ENCODE measurements at places on chromosomes 13 and 19.

DNA sequence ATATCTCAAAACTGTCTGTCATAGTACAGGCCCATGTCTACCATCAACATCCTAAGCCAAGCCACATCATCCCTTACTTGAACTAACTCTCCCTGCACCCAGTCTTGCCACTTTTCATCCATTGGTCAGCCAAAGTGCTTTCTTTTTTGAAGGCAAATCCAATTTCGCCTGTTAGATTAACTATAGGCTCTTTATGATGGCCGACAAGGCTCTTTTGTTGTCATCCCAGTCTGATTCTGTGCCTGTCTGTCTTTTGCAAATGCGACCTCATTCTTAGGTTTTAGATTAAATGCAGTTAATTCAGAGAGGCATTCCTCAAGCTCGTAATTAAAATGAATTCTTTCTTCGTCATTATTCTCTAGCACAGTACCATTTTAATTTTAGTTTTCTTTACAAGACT, 148.3 kb downstream of the HS6ST3 start:
- DNase-seq = no peak

- no peak for DNase-seq
Observed at GRCh38 chr13:79874396-79875360, 393.7 kb downstream of the NDFIP2 start.

- DNase-seq = no peak
Observed at GRCh38 chr13:82878536-82878935, 1003.7 kb downstream of the SLITRK1 start.

- DNase-seq = no peak
Observed at GRCh38 chr19:33405553-33406461, 32.3 kb downstream of the CEBPG start.

DNA sequence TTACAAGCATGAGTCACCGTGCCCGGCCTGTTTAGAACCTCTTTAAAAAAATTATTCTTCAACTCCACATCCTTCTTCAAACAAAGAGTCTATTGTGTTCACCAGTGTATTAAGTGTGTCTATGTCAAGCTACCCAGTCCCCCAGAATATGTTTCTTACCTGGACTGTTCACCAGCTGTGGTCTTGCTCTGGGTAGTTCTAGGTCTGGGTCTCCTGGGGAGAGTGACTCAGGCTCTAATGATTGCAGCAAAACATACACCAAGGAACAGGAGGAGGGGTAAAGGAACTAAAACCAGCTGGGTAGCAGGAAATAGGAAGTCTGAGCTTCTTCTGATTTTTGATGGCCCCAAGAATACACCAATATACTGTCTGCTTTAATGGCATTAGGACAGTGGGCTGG, at the start of gene FPR1:
Gene FPR1, minus strand, starts transcription at position 224 of the 400 bp plus-strand sequence. CDS start 4,884 bp downstream, outside the sequence.
- no peak for DNase-seq

DNA sequence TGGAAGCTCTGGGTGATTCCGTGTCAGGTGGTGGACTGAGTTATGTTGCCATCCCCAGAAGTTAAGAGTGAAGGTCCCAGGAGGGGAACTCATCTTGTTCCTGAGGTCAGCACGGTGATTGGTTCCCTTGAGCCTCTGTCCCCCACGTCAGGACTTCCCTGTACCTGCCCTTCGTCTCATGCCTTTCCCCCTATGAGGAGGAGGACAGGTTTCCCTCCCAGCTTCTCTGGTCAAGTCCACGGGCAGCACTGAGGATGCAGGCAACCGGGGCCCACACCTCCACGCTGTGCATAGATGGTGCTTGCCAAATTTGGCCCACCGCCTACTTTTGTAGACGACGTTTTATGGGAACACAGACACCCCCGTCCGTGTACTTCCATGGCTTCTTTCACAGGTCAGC, 42.7 kb downstream of the TEX29 start:
- DNase-seq = no peak

DNA sequence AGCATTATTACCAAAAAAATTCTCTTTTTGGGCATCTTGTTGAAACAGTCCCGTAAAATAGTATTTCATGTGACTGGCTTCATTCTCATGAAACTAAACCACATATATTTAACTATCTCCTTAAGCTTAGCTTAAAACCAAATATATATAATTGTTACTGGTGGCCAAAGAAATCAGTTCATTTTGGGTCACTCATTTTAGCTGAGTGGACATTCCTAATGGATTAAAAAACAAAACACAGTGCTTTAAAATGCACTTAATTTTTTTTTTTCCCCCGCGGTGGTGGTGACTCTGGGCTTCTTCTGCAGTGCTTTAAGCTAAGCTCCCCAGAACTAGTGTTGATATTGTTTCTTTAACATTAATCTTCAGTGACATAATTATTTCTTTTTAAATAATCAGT, 540.1 kb downstream of the GPC6 start:
- DNase-seq = no peak

GRCh38 chr19:41811036-41811435, 14.6 kb downstream of the CEACAM3 start:
- no peak for DNase-seq

DNA sequence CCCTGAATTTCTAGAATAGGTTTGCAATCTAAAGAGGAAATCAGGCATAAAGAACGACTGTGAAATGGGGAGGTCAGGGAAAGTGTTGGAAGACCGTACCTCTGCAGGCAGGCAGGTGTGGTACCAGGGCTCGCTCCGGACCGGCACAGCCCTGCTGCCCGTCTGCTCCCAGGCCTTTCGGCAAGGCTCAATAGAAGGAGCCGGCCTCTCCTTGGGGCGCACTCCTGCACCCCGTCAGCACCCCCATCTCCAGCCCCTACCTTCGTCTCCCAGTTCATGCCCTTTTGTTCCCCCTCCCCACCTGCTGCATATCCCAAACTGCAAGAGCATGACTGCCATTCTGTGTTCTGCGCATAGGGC, 139.8 kb upstream of the SOX1 start:
- no peak for DNase-seq

GRCh38 chr13:42494157-42494556, 79.8 kb upstream of the TNFSF11 start:
- no peak for DNase-seq

DNA sequence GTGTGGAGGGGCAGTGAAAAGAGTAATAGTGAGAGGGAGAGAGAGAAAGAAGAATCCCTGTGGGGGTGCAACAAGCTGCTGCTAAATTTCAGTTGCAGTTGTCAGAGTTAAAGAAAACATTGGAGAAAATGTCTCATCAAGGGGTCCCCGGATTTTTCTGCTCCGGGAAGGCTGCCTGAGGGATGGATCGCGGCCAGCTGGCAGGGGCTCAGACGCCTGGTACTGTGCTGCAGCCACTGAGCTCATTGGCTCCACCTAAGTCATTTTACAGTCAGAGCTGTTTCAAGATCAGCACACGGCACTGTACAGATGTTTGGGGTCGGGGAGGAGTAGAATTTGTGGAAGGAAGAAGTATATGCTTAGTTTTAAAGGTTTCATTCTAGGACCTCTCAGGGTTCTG, 106.2 kb downstream of the SHISA2 start:
- no peak for DNase-seq

- no peak for DNase-seq
Observed at GRCh38 chr13:46675016-46675415, 121.9 kb downstream of the ESD start.

DNA sequence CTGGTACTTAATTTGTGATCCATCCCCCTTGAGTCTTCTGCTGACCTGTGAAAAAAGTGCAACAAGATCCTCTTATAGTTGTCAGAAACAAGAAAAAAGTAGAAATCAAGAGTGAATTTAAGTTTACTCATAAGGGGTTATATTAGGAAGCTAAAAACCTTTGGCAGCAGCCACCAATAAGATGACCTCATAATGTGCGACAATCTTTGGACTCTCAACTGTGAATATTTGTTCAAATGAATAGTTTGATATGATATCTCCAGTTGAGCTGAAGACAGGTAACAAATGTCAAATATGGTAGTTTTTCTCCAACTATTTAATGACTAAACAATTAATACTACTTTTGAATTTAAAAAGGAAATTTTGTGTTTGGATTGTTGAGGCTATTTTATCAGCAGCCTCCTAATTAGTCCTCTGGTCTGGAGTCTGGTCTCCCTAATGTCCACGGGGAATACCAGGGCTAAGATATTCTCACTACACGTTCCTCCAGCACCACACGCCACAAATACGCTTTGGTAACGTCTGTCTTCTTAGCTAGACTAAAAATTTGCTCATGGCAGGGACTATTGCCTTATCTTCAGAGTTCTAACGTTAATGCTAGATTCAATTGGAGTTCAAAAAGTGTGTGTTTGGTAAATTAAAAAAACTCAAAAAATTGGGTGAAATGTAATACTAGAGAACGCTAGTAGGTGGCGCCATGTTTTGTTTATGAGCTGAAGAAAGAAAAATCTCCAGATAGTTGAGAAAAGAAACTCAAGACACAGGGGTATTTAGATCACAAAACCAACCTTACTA, 51.0 kb upstream of the PDX1 start:
- no peak for DNase-seq

- DNase-seq = no peak
Observed at GRCh38 chr13:50326811-50327210, 311.6 kb downstream of the KCNRG start.

DNA sequence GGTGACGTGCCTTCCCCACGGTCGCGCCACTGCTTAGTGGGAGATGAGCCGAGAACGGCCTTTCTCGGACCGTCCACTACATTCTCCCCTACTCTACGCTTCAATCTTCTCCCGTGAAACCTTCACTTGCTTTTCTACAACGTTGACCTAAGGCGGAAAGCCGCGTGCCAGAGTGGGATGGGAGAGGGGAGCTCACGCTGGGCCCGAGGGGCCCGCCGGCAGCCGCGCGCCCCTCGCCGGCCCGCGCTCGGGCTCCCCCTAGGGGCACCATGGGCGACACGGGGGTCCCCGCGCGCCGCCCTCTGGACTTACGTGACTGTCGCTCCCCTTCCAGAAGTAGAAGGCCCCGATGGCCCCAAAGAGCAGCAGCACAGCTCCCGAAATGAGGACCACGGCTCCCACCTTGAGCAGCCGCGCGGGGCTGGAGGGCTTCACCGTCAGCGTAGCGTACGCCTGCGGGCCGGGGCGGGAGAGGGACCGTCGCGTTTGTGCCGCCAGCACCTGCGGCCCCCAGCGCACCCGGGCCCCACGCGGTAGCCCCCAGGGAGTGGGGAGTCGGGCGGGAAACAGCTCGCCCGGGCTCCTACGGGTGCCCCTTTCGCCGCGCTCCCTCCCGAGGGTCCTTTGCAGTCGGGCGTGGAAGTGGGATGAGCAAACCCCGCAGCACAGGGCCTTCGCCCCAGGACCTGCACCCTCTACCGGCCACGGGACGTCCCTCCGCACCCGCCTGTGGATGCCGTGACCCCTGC, 727 bp downstream of the CNMD start:
- peak; percentile 76 for DNase-seq

DNA sequence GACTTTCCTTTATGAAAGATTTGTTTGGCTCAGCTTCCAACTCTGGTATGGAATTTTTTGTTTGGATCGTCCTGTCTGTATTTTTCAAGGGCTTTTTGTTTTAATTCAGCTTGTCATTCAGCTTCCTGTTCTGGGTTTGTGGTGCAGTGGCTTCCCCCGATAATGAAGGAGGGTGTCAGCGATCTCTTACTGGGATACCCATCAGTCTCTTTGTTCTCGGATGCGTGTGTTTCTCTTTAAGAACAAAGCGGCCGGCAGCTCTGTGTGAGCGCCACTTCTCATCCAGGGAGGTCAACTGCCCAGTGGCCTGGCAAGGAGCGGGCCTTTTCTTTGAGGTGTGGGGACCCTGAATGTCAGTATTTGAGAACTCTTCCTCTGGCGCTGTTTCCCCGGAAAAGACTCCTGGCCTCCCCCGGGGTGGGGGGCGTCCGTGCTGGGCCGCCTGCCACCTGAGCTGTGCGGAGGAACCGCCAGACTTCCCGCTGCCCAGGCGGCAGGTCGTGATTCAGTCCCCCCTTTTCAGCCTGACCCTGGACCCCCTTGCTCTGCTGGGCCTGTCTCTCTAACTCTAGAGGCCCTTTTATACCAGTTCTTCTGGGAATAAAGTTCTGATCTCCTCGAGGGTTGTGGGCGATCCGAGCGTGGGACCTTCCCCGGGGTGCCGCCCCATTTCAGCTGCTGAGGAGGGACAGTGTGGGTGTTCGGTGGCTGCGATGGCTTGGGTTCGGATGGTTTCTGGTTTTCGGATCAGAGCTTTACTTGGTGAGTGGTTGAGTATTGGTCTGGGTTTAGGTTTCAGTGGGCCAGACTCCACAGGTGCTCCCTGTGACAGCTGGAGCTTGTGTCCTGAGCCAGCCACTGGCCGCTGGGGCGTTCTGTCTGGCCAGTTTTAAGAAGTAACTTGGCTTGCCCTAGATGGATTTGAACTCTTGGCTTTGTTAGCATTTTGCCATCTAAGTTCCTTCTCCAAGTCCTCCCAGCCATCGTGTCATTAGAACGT, 3.4 kb downstream of the SF3A2 start:
- no peak for DNase-seq

Measured in activated CD8-positive, alpha-beta memory T cell treated with anti-CD3 and anti-CD28 coated beads, Interleukin-2, amount 50 U/mL, for 48 hours (primary cell).